Tracheal epithelial cell (primary cell): ENCODE measurements at places on chromosomes 7 and 10. TPM values are rescaled to one million over a fixed set of nuclear protein-coding genes. Genes with fewer than 3 reads are reported as not detected.

OR13A1 gene
- under 0.01 TPM in 1 of 2 replicates, not detected in the other for total RNA-seq

RSU1 gene
- total RNA-seq: 45.0 and 48.9 TPM in 2 replicates

PIP gene
- not detected in 2 replicates for total RNA-seq

CALML3 gene
- total RNA-seq: 1.1 and 2.7 TPM in 2 replicates

SRRM3 gene
- 0.21 and 0.24 TPM in 2 replicates for total RNA-seq

MACC1 gene
- total RNA-seq: 20.0 and 50.1 TPM in 2 replicates

RSBN1L gene
- 15.4 and 16.2 TPM in 2 replicates for total RNA-seq

GPR85 gene
- total RNA-seq: 0.48 and 1.1 TPM in 2 replicates

CCDC146 gene
- 3.6 and 3.9 TPM in 2 replicates for total RNA-seq

C7orf33 gene
- not detected in 2 replicates for total RNA-seq

AGBL3 gene
- 0.64 and 0.96 TPM in 2 replicates for total RNA-seq

PCLO gene
- 0.48 and 2.6 TPM in 2 replicates for total RNA-seq

PARD3 gene
- total RNA-seq: 105 and 126 TPM in 2 replicates

OPN4 gene
- total RNA-seq: not detected in 2 replicates

RBP4 gene
- total RNA-seq: 0.24 TPM in 1 of 2 replicates, not detected in the other

ASAH2 gene
- total RNA-seq: 0.24 and 0.64 TPM in 2 replicates
